Spleen (tissue), 13 donors: ENCODE measurements at places on chromosomes 3 and 15. TPM values are rescaled to one million over a fixed set of nuclear protein-coding genes. Genes with fewer than 3 reads are reported as not detected.

- no peak for DNase-seq
These were observed 97.4 kb upstream of the RBMS3 start for GRCh38 chr3:29183346-29184087.

DNA sequence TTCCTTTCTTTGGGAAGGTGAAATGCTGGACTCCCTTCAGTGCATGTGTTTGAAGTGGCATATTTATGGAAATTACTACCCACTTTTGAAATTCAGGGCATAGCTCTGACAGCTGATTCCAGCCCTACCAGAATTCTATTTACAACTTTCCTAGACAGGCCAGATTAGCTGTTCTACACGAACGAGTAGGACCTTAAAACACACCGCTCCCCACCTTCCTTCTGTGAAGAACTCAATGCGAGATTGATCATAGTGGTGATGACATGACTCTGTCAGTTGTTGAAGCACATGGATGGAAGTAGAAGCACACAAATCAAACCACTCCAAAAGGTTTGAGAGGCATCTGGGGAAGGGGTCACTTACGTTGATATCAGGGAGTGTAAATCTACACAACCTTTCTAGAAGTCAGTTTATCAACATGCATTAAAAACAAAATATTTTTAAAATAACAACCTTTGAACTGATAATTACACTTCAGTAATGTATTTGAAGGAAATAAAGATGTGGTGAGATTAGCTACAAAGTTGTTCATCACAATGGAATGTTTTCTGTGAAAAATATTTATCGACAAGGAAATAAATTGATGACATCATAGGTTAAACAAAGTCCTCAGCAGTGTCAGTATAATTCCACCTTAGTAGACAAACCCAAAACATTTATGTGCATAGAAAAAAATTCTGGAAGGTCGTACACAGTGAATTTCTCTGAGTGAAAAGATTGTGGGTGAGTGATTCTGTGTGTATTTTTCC is 29.8 kb downstream of the RARB start:
- no peak for DNase-seq

GRCh38 chr3:48899273-48899672 is 591 bp upstream of the SLC25A20 start:
- no peak for DNase-seq

TM6SF1 gene
- 12.2 TPM for total RNA-seq

DNA sequence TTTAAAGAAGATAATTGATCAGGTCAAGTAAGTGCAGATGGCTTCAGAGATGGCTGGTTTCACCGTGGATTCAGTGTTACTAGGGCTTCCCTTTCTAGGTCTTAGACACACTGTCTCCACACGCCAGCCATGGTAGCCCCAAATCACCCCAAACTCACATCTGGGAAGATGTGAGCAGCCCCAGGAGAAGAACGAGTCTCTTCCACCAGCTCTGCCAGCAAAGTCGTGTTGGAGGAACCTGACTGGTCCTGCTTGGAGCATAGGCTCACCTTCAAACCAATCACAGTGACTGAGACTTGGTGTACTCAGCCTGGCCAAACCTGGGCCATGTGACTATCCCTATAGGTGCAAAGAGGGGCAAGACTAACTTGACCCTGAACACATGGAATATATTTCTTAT is 296.7 kb downstream of the RPLP1 start:
- no peak for DNase-seq

- DNase-seq: peak; percentile 68
These were observed 70.3 kb downstream of the SCN5A start for GRCh38 chr3:38579141-38579540.

DNA sequence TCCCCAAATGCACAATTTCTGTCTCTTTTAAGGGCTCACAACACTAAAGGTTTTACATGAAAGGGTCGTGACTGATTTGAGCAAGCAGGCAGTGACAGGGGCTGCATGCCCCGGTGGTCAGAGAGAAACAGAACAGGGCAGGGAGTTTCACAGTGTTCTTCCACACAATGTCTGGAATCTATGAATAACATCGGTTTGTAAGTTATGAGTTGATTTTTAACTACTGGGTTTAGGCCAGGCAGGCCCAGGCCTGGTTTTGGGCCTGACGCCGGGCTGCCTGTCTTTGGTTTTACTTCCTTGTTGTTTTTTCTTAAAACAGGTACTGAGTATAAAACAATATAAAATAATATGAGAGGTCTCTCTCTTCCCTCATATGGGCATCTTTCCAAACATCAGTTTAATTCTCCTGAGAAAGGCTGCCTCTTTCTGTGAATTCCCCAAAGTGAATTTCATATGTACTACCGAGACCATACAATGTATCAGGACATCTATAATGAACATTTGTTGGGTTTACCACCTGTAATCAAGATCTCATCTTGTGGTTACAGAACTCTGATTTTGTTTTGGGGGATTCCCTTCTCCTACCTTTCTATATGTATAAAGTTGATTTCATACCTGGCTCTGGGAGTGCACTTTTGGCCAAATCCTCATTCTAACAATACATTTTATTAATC is 74.4 kb downstream of the CD200 start:
- DNase-seq: no peak

GRCh38 chr3:158804441-158804840 is 2.6 kb downstream of the MFSD1 start:
- DNase-seq: no peak
